ENCODE measurements at places on chromosomes 5 and 9.

- no peak for DNase-seq
These were observed 154.2 kb upstream of the TNPO1 start for GRCh38 chr5:72662305-72662704.

GRCh38 chr9:114969269-114969668 lies 38.9 kb upstream of the TNFSF8 start:
- DNase-seq = no peak

DNA sequence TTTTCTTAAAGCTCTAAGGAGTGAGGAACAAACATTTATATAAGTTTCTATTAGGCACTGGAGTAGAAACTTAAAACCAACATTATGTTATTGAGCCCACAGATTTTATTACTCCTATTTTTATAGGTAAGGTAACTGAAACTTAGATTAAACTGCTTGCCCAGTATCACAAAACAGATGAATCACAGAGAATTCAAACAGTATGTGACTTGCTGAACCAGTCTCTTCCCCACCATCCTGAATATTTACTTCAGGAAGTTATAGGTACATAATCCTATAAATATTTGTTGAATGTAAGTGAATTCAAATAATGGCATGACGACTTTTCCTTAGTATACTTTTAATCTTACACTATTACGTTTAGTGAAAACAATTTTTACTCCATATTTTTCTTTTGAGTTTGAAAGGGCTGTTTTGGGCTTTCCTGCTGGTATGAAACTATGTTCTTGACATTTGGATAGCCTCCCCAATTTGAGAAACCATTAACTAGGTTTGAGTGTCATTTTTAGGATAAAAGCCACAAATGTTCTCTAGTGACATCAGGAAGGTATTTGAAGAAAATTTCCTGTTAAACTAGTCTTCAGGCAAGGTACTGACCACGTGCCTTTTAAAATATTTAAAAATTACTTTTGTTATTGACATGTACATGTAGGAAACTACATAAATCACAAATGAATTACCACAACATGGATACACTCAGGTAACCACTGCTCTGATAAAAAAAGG lies 39.3 kb downstream of the PRRC1 start:
- DNase-seq = no peak

DNA sequence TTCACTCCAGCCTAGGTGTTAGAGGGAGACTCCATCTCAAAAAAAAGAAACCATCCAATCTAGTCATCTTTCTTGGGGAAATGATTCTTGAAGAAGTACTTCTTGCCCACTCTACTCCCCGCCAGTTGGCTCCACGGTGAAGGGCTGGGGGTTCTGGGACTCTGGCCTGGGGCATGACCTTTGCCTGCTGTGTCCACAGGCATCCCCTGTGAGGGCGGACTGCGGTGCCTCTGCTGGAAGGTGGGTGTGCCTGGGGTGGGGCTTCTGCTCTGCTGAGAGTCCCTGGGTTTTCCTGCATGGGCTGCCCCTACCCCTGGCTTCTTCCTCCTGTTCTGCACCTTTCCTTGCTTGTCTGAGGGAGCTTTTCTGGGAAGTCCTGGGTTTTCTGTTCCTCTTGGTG lies 3.5 kb downstream of the TBC1D13 start:
- DNase-seq = no peak

DNA sequence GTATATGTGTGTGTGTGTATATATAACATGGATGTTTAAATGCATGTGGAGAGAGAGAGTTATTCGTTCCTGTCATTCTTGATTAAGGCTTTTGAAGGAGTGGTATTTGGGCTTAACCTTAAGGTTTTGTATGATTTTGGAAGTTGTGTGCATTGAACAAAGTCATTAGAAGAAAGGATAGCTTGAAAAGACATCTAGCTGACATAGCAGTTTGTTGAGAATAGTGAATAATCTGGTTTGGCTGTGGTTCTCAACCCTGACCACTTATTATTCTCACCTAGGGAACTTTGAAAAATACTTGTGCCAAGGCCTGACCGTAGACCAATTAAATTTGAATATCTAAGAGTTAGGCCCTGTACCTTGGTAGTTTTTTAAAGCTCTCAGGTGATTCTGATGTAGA lies 141.1 kb upstream of the SH3GL2 start:
- no peak for DNase-seq

DNA sequence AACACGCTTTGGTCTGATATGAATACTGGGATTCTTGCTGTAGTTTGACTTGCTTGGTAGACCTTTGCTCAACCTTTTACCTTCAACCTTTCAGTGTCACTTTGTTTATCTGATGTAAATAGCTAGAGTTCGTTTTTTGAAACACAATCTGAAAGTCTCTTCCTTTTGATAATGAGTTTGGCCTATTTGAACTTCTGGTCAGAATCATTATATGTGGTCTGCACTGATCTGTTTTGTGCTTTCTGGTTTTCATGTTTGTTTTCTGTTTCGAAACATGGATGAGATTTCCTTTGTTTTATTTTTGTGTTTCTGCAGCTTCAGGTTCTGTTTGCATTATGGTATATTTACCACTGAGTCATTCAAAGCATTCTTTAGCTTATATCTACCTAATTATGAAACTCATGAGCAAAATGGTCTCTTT lies 217.5 kb downstream of the GABBR2 start:
- no peak for DNase-seq

Measured in CD4-positive, alpha-beta T cell treated with Interferon alpha-2 for 1 hour (primary cell).